Endothelial cell (in vitro differentiated cells): ENCODE measurements at places on chromosomes 3 and 15. TPM values are rescaled to one million over a fixed set of nuclear protein-coding genes. Genes with fewer than 3 reads are reported as not detected.

The NIT2 gene
- total RNA-seq, result 22.3 TPM

The COL6A5 gene
- total RNA-seq, result not detected

The SAMD7 gene
- total RNA-seq, result not detected

- H3K4me3 ChIP-seq, result no peak overlapping the region
- peaks cover 3% of the 10 kb centered on the region for H3K27me3 ChIP-seq
- H3K27ac ChIP-seq, result peak overlapping the region; percentile 36
- H3K4me1 ChIP-seq, result peaks cover 20% of the 10 kb centered on the region
Measured at GRCh38 chr3:52682016-52682415, 3.7 kb downstream of the PBRM1 start.

DNA sequence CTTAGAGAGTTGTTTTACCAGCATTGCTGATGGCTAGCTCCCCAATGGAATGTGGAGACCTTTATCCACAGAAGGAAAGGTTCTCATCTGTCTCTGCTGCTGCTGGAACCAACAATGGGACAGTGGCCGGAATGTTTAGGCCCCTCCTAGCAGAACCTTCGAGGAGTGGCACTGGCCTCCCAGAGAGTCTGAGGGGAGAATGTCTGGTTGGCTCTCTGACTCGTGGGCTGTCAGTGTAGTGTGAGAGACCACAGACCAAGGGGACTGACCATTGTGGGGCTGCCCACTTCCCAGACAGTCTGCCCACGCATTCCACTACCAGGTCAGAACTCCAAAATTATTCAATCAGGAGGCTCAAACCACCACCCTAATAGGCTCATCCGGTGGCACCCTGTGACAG, 5.1 kb downstream of the RASL12 start:
- DNase-seq, result no peak
- no peaks in the 10 kb centered on the region for H3K36me3 ChIP-seq
- no peak overlapping the region for H3K4me3 ChIP-seq
- no peaks in the 10 kb centered on the region for H3K27me3 ChIP-seq
- H3K4me1 ChIP-seq, result no peaks in the 10 kb centered on the region

- H3K4me1 ChIP-seq, result no peaks in the 10 kb centered on the region
- H3K27me3 ChIP-seq, result no peaks in the 10 kb centered on the region
- H3K36me3 ChIP-seq, result no peaks in the 10 kb centered on the region
- no peak overlapping the region for H3K27ac ChIP-seq
Measured at GRCh38 chr15:45715528-45715927, 80.7 kb downstream of the SQOR start.

GRCh38 chr3:29521293-29521692, 240.4 kb downstream of the RBMS3 start:
- H3K4me1 ChIP-seq, result peaks cover 12% of the 10 kb centered on the region
- no peak overlapping the region for H3K27ac ChIP-seq
- no peak overlapping the region for H3K4me3 ChIP-seq

DNA sequence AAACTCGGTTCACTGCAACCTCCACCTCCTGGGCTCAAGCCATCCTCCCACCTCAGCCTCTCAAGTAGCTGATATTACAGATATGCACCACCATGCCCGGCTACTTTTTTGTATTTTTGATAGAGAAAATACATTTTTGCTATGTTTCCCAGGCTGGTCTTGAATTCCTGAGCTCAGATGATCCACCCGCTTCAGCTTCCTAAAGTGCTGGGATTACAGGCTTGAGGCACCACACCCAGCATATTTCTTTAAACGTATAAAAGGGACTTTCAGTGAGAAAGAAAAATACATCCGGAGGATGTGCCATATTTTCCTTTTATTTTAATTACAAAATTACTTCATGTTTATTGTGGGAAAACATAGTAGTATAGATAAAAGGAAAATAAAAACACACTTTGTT, 55.2 kb downstream of the RPL39L start:
- H3K36me3 ChIP-seq, result peaks cover 4% of the 10 kb centered on the region
- H3K27me3 ChIP-seq, result peaks cover 2% of the 10 kb centered on the region
- peaks cover 13% of the 10 kb centered on the region for H3K4me1 ChIP-seq
- H3K4me3 ChIP-seq, result no peak overlapping the region
